ENCODE measurements at places on chromosomes 7 and 10.

DNA sequence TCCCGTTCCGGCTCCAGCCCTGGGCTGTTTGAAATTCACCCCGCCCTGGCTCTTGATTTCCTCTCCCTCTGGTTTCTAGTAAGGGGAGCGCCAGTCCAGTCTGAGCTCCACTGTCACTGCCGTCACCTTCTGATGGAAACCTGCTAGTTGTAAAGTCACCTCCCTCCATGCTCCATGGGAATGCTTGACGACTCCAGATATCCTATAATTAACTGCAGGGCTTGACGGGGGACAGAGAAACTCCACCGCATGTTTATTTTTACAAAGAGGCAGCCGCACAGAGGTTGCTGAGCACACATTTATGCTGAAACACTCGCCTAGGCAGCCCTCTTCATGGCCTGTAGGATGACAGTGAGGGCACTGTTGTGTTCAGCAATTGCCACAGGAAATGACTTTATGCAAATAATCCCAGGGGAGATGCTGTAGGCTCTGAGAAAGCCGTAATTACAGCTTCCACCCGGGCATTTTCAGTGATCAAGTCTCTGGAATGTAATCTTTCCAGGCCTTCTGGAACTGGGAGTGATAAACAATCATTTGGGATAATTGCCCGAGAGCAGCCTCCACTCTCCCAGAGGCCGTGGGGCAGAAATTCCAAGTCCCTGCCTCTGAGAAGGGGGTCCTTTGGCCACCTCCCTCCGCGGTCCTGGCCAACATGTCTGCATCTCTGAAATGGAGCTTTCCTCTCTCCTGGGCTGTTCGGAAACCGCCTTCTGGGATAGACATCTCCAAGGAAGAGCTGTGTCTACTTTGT is 300.5 kb downstream of the KLF6 start:
- no peak for DNase-seq

GRCh38 chr10:29186221-29186620 is 102.6 kb upstream of the LYZL1 start:
- no peak for DNase-seq

DNA sequence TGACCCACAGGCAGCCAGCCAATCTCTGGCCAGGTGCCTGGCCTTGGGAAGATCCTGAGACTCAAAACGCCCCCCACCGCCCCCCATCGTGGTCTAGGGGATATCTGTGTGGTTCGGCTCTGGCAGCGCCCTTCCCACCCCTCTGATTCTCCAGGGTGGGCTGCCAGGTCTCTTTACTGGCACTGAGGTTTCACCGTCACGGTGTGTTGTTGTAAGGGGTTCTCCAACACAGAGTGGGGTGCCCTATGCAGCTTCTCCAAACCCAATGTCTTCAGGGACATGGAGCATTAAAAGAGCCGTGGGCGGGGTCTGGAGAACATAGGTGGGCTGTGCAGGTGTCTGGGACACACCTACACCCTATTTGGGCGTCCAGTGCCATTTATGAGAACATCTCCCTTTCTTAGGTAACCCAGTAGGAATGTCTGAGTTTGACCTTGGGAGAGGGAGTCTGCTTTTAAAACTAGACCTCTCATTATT is 1.5 kb downstream of the MAFK start:
- no peak for DNase-seq

- DNase-seq: no peak
Observed at GRCh38 chr7:17472518-17472917, 174.1 kb downstream of the AHR start.

- DNase-seq: no peak
Observed at GRCh38 chr7:129438839-129439651, 4.8 kb downstream of the STRIP2 start.

GRCh38 chr10:107880185-107880584 is 715.7 kb upstream of the SORCS1 start:
- DNase-seq: no peak

DNA sequence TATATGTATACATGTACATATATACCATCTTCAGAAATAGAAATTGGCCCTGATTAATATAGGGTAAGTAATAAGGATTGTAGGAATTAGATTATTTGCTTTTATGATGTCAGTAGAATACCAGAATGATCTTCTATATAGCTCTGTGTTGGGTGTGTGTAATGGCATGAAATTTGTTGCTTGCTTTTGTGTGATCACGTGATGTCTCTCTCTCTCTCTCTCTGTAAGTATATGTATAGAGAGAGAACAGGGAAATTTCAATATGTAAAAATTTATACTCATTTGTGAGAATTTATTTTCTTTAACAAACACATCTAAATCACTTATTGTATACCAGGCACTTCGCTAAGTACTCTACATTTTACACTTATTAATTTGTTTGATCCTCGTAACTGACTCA is 272.7 kb downstream of the BICC1 start:
- no peak for DNase-seq

DNA sequence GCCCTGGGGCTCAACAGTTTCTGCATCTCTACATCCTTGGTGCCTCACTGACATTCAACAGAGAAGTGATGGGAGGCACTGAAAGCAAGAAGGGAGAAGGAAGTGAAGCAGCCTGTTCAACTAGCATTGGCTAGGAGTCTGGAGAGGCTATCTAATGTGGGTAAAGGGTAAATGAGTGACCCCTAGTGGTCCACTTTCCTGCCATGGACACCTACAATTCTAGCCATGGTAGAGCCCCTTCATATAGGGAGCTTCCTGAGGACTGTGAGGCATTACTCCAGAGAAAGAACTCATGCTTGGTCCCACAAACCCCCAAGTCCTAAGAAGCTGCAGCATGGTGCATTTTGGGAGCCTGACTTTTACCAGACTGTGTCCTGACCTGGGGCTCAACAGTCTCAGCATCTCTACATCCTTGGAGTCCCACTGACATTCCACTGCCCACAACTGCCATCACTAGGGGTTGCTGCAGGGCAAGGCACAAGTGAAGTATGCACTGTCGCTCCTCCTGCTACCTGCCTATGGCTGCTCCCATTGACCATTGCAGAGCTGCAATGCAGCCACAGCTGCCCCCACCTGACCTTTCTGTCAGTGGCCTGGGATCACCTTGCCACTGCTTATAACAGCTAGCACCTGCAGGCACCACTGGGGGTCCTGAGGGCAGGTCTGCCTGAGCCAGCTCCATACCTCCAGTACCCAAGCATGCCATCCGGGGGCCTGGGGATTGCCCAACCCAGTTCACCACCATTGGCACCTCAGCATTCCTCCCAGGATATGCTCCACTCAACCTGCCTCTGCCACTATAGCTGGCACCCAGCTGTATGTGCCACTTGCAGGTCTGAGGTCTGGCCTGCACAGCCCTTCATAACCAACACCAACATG is 44.1 kb upstream of the CDK6 start:
- no peak for DNase-seq

GRCh38 chr7:55130395-55131141 is 111.8 kb downstream of the EGFR start:
- no peak for DNase-seq

DNA sequence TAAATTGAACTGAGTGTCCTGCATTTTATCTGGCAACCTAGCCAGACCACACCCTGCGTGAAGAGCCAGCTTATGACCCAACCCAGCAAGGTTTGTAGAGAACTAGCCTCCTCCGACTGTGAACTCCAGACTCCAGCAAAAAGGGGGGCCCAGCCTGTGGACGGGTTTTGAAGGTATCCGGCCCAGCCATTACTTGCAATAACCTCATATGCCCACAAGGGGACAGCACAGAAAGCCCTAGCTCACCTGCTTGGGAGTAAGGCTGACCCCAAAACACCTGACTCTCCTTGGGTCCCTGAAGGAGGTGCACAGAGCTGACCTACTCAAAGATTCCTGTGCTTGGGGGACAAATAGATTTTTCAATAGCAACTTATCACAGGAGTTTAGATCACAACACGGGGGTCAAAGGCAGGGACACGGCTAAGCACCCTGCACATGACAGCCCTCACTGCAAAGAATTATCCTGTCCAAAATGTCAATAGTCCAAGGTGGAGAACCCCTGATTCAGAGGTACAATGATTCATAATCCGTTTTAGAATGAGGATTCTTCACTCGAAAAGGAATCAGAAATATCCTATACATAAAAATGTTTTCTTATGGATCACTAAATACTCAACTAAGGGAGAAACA is 4.6 kb downstream of the TRPV6 start:
- DNase-seq: peak; percentile 43

- no peak for DNase-seq
Observed at GRCh38 chr7:32163141-32163806, 93.1 kb upstream of the PDE1C start.

- DNase-seq: no peak
Observed at GRCh38 chr7:2711895-2712675, 24.1 kb downstream of the AMZ1 start.

- DNase-seq: no peak
Observed at GRCh38 chr10:112208292-112208691, 24.7 kb upstream of the GPAM start.

- DNase-seq: no peak
Observed at GRCh38 chr7:132065193-132065988, 509.0 kb upstream of the PODXL start.

DNA sequence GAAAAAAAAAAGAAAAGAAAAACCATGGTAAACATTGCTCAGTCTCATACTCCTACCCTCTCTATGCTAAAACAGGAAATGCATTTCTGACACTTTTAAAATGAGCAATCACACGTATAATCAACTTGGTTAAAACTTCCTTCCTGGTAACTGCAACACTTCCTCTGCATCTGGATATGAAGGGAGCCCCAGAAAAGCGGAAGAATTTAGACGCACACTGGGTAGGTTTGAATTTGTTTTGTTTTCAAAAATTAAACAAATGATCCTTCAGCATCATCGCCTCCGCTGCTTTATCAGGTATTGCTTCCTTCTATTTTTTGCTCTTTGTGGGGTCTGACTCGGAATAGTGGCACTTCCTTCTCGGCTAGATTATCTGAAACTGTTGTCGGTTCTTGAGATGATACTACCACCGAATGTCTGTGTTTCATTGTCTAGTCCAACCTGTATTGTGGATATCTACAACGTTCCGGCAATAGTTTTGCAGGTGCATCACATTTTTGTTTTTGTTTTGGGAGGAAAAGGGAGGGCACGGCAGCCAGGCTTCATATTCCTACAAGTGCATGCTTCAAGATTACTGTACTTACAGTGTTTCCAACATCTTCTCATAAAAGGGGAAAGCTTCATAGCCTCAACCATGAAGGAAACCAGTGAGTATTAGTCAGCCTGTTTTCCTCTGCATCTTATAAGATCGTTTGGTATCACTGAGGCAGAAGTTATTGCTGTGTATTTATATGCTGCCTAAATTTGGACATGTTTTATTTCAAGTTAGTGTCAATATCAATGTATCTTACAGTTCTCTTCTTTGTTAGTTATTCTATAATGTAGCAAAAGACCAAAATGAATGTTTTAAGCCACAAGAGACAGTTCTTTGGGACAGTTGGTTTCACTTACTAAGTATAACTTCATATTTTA is at the start of gene PIK3CG:
Gene PIK3CG (plus strand): TSS at position 153 of the 912 bp plus-strand sequence. CDS start 2,280 bp downstream, outside the sequence.
- DNase-seq: no peak

DNA sequence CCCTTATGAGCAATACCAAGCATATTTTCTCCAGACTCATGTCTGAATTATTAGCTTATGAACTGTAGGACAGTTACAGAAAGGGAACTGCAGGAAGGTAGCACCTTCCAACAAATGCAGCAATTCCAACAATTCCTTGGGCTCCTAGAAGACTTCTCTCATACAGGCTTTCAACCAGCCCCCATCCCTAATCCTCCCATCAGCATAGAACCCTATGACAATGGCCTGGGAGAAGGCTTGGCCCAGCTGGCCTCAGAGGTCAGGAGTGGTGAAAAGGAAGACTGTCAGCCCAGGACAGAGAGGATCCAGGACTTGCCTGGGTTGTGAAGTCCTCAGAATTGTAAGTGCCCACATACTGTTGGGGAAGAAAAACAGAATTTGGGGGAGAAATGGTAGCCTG is 5.9 kb downstream of the VPS41 start:
- DNase-seq: no peak

- DNase-seq: no peak
Observed at GRCh38 chr7:28425496-28425895, 13.2 kb downstream of the CREB5 start.

DNA sequence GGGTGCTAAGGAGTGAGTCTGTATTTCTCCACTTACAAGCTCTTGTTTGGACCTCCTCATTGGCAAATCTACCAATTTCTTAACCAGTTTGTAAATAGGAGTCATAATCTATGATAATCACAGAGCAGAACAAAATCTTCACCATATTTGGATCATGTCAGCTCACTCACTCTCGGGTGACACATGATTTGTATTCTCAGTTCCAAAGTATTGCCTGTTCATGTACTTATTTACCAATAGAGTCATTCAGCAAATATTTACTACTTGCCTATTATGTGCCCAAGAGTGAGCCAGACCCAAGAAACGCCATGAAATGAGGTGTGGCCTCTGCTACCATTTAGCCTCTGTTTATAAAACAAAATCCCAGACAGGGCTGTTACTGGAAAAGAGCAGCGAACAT is 114.8 kb downstream of the TSPAN12 start:
- no peak for DNase-seq

GRCh38 chr7:97871659-97872024 is 566 bp downstream of the ASNS start:
- no peak for DNase-seq

DNA sequence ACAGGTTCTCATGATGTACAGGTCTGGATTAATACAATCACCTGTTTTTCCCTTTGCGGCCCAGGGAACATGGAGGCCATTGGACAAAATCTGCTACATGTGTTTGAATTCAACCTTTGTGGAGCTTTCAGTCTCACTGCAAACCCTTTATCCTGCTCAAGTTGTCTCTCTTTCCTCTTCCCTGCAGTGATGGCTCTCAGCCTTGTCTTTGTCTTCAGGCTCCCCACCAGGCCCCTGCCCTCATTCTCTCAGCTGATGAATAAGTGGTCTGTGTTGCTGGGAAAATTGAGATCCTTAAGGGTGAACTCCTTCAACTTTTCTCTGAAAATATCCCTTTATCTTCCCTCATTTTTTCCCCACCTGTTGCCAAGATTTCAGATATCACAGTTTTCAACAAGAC is 791.2 kb downstream of the GRID1 start:
- DNase-seq: no peak

DNA sequence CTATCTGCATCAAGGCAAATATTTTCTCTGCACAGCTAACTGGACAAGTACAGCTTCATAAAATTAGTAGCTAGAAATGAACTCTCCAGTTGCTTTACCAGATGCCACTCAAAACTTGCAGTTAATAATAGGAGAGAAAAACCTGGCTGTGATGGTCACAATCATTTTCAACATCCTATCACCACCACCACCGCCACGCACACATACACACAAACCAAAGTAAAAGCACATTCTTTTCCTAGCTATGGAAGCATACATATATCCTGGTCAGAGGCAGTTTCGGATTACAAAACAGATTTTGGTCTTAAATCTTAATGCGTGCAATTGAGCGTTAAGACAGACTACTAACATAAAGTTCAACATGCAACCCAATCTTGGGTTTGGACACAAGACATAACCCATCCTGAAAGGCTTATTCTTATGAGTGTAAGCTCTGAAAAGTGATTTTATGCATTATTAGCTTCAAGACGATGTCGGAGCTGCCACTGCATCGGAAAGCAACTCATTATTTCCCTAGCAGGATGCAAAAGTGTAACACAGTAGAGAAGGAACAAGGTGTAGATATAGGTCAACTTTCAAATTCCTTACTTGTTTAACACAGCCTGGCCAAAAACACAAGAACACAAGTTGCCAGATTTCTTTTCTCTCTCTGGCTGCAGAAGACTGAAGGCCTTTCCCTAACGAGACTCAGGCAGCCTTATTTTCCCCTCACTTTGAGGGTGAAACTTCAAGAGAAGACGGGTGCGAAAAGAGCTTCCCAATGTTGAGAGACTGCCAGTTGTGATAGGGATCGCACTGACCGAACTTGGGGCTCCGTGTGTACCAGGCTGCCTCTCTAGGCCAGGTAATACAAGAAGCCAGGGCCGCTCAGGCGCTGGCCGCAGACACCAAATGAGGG is 1.2 kb downstream of the CACUL1 start:
- no peak for DNase-seq

- DNase-seq: no peak
Observed at GRCh38 chr10:89923661-89924060, 222.3 kb downstream of the KIF20B start.
